Right cardiac atrium (tissue), 5 donors: ENCODE measurements at places on chromosomes 2 and 18.
A peak's percentile ranks its signal among the peaks of the same experiment; 100 is the strongest.

- DNase-seq = no peak
These were observed 29.2 kb downstream of the PARD3B start for GRCh38 chr2:204574486-204574885.

- no peak for DNase-seq
These were observed 45.3 kb downstream of the SPATS2L start for GRCh38 chr2:200351815-200352214.

DNA sequence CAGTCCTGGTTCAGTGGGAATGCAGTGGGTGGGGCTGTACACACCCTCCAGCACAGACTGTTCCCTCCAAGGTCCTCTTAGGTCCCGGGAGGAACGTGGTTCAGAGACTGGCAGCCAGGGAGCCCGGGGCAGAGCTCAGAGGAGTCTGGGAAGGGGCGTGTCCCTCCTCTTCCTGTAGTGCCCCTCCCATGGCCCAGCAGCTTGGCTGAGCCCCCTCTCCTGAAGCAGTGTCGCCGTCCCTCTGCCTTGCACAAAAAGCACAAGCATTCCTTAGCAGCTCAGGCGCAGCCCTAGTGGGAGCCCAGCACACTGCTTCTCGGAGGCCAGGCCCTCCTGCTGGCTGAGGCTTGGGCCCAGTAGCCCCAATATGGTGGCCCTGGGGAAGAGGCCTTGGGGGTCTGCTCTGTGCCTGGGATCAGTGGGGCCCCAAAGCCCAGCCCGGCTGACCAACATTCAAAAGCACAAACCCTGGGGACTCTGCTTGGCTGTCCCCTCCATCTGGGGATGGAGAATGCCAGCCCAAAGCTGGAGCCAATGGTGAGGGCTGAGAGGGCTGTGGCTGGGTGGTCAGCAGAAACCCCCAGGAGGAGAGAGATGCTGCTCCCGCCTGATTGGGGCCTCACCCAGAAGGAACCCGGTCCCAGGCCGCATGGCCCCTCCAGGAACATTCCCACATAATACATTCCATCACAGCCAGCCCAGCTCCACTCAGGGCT is 17.5 kb upstream of the FAHD2A start:
- DNase-seq = peak; percentile 68

GRCh38 chr2:43068041-43068533 is 158.3 kb downstream of the ZFP36L2 start:
- peak; percentile 70 for DNase-seq

GRCh38 chr2:53033411-53033810 is 734.2 kb upstream of the CHAC2 start:
- DNase-seq = no peak

DNA sequence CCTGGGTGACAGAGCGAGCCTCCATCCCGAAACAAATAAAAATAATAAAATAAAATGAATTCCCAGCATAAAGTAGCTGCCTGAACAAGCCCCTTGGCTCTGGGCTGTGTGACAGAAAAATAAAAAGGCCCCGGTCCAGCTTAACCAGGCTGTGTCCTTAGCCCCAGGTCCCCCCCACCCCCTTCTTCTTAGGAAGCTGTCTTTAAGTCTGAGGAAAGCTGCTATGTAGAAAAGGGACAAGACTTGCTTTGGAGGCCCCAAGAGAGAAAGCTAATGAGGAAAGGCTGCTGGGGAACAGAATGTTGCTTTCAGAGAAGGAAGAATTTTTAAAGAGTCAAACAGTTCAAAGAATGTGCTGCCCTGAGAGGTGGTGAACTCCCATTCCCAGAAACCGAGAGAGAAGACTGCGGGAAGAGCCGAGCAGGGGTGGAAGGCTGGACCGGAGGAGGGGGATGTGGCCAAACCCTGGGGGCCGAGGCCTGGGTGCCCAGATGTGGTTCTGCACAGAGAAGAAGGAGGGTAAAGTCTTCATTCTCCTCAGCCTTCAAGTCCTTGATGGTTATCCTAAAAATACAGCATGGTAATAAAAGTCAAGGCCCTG is 61.9 kb downstream of the CENPO start:
- DNase-seq = peak; percentile 68

- no peak for DNase-seq
These were observed 2055.1 kb upstream of the CELF4 start for GRCh38 chr18:39620551-39621168.

DNA sequence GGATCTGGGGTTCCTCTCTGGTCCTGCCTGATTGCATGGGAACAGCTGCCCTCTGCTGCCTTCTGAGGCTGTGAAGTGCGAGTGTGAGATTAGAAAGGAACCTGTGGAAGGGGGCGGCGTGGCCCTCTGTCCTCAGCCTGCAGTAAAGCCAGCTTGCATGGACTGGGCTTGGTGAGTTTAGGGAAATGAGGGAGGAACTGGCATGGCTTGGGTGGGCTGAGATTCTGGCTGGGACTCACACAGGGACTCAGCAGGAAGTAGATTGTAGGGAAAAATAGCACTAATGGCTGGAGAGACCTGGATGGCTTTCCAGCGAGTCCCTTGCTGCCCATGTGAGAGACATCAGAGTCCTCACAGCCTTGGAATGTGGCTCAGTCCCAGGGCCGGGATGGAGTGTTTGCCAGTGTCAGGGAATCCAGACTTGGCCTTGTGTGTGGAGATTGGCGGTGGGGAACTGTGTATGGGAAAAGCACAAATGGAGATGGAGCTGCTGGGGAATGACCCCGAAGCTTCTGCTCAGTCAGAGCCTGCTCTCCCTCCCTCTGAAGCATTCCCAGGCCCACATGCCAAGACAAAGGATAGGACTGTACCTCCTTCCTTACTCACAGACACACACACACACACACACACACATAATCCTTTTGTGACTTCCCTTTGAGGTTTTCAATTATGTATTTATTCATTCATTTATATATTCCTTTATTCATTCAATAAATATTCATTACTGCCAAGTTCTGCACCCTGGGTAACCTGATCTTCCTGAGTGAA is 115.4 kb downstream of the ACAA2 start:
- peak; percentile 81 for DNase-seq

DNA sequence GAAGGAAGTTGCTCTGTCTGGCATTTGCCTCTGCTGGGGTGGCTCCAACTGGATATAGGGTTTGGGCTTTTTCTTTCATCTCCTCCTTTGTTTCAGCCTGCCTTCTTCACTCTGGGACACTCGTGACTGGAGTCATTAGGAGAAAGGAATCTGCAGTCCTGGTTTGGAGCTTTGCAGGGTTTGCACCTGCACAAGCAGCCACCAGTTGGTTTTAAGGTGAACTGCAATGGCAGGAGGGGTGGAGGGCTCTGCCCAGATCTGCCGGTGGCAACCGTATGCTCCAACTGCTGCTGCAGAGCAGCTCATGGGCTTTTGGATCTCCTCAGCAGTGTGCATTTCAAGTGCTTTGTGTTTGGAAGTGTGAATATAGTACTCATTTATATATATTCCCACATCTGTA is 131.3 kb upstream of the MGAT5 start:
- no peak for DNase-seq

GRCh38 chr2:95270541-95271081 is 3.6 kb upstream of the PROM2 start:
- no peak for DNase-seq

DNA sequence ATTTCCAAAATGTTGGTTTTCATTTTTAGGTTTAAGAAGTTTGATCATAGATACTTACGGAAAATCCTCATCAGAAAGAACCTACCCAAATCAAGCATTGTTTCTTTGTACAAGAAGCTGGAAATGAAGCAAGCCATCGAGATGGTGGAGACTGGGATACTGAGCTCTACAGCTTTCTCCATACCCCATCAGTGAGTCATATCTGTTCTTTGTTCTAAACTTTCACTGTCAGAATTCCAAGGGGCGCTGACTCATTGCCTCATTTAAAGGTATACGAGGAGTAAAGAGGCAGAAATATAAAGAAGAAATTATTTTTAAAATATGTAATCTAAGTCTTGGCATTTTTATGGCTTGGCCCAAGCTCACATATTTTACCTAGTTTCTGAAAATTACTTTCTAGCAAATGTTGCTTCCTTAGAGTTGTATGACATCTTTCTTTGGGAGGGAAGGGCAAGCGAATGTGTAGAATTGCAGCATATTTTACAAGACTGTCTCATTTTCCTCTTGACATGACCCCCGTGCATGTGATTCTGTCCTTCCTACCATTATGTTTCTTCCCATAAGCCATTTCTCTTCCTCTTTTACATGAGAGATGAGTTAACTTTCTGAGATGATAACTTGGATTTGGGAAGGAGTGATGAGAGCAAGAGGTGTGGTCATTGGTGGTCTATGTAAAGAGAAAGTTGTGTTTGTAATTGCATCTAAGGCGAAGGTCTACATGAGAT is 41.2 kb downstream of the SLC9A4 start:
- no peak for DNase-seq

DNA sequence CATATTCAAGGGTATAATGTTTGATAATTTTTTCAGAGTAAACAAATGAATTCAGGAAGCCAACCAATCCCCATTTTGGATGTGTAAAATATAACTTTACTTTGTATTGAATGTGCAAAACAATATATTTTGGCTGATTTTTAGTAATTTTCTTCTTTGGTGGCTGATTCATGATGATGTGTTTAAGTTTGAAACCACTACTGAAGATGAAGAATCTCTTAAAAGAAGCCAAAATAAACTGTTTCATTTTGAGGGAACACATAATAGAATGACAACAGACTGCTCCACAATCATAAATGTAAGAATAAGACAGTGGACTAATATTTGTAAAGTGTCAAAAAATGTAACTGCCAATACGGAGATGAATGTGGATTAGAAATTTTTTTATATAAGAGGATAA is 52.5 kb upstream of the TRIM43 start:
- DNase-seq = no peak

DNA sequence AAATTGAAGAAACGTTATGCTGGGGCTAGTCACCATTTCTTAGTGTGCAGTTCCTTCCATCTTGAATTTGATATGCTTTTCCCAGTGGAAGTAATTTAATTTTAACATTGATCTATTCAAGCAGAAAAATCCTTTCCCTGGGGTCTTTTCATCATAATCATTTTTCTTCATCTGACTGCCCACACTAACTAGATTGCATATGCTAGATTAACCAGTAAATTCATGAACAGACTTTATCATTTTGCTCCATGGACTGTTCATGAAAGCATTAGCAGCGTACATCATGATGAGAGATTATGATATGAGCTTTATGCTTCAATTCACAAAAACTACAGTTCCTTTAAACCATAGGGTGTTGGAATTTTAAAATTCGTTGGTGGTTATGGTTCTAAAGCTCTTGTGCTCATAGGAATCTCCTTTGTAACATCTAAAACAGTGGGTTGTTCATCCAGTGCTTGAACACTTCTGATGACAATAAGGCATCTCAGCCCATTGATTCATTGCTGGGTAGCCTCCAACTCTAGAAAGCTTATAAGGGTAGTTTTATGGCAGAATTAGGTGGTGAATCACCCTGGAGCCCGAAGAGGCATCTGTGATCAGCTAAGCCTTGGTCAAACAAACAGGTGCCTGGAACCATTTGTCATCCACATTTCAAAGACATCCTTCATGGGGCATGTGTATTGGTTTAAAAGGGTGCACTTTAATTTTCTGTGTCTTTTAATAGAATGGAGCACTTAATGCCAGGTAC is 77.2 kb upstream of the NDUFV2 start:
- no peak for DNase-seq

- no peak for DNase-seq
These were observed 5.4 kb upstream of the TDRD15 start for GRCh38 chr2:21118302-21118920.

DNA sequence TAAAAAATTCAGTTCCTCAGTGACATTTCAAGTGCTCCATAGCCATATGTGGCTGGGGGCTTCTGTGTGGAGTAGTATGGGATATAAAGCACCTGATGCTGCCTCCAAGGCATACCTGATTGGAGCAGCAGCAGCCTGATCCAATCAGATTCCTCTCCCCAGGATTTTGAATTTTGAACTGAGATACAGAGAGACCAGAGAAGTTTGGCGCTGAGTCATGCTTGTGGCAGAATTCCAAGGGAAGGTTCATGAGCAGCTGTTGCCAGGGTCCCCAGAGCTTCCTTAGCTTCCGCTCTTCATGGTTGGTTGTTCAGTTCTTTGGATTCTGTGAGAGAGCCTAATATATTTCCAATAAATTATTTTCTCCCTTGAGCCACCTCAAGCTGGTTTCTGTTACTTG is 29.0 kb upstream of the CFAP36 start:
- peak; percentile 80 for DNase-seq

GRCh38 chr2:196410008-196410407 is 229.5 kb upstream of the CCDC150 start:
- DNase-seq = no peak

DNA sequence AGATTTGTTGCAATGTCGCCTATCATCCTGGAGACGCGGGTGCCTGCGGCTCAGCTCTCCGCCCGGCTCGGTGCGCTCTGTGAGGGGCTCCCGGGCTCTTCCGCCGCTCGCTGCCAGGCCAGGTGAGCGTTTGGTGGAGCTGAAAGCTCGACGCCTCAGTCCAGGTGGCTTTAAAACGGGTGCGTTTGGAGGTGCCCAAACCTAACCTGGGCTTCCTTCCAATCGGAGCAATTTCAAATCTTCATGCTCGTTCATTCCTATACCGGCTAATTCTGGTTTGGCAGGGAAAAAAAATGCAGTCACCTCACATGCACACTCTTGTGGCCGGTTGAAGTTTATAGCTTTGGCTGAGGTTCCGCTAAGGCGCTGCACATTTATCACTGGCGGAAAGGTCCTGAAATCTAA is at the start of gene SLC16A14:
SLC16A14 (minus strand) TSS at position 274 of the 405 bp plus-strand sequence. CDS start 9,572 bp downstream, outside the sequence.
- DNase-seq = no peak
